ENCODE measurements at places on chromosomes 3 and 15.

- no peak for DNase-seq
Observed at GRCh38 chr3:176785171-176785570, 412.1 kb downstream of the TBL1XR1 start.

- no peak for DNase-seq
Observed at GRCh38 chr15:36208868-36209582, 370.4 kb upstream of the CDIN1 start.

DNA sequence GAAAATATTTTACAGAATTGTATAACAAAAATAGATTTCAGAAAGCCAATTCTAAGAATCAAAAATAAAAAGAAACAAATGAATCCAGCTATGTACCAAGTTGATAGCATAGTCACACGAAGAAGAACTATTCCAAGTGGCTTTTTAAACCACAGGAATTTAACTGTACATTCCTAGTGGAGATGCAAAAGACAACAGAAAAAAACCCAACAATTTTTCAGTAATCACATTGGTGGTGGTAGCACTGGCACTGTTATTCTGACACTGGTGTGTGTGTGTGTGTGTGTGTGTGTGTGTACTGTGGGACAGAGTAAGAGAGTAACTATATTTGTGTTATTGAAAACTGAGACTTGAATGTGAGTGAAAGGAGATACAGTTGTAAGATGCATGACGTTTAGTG, 9.1 kb downstream of the BFSP2 start:
- DNase-seq, result no peak

- no peak for DNase-seq
Observed at GRCh38 chr15:74257105-74257504, 21.0 kb downstream of the CCDC33 start.

GRCh38 chr3:40877631-40878463, 321.5 kb upstream of the CTNNB1 start:
- DNase-seq, result no peak

- DNase-seq, result no peak
Observed at GRCh38 chr15:41556677-41557076, 2.3 kb upstream of the TYRO3 start.

- no peak for DNase-seq
Observed at GRCh38 chr3:95148107-95148506, 1085.2 kb downstream of the NSUN3 start.

DNA sequence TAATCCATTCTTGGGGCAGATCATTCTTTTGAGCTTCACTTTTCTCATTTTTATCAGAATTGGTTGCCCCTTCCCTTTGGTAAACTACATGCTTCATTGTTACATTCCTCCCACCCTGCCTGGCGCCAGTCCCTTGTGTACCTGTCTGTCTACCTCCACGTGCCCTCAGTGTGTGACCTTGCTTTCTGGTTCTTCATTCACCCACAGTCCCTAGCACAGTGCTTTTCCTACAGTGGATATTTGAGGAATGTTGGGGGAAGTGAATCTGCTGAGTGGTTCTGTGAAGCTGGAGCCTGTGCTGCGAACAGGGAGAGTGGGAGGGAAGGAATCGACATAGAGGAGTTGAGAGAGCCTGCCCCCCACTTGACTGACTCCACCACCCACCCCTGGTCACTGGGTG, 23.4 kb downstream of the GPD1L start:
- no peak for DNase-seq

- DNase-seq, result peak; percentile 13
Observed at GRCh38 chr3:129439226-129439816, 427 bp downstream of the MBD4 start.

DNA sequence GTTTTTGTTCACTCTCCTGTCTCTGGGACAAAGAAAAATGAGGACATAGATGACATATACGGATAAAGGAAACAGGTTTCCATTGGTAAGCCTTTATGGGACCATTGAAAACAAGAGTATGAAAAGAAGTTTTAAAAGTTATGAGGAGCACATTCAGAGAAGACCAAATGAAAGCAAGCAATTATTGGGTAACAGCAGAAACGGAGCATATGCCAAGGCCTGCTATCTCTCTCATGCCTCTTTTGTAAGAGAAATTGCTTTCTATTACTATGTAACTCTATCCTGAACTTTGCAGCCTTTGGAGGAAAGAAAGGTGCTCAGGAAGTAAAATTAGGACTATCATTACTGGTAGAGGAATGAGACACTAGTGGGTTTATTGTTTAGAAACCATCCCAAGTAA, 14.9 kb upstream of the DPH6 start:
- DNase-seq, result no peak

GRCh38 chr3:111366515-111366914, 175.5 kb upstream of the CD96 start:
- no peak for DNase-seq

GRCh38 chr3:47762233-47762632, 19.5 kb downstream of the SMARCC1 start:
- no peak for DNase-seq

- peak; percentile 51 for DNase-seq
Observed at GRCh38 chr3:171187706-171188290, 161.3 kb upstream of the SLC2A2 start.

- no peak for DNase-seq
Observed at GRCh38 chr3:79018671-79019136, 749.1 kb downstream of the ROBO1 start.

GRCh38 chr3:195182470-195182795, 88.5 kb downstream of the XXYLT1 start:
- no peak for DNase-seq

DNA sequence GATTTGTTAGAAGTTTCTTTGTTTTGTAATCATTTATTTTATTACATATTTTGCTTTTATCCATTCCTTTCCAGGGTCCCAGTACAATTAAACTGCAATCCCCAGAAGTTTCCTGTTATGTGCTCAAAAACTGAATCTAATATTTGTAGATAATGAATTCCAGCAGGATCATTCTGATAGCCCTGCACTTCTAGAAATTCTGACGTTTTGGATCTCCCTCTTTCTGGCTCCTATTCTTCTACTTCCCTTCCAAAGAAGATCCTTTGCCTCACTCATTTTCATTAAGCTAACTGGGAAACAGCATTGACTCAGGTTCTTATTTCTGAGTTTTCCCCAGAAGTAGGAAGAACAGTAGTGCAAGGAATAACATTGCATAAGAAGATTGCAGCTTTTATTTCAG, 9.9 kb downstream of the P3H2 start:
- DNase-seq, result no peak

DNA sequence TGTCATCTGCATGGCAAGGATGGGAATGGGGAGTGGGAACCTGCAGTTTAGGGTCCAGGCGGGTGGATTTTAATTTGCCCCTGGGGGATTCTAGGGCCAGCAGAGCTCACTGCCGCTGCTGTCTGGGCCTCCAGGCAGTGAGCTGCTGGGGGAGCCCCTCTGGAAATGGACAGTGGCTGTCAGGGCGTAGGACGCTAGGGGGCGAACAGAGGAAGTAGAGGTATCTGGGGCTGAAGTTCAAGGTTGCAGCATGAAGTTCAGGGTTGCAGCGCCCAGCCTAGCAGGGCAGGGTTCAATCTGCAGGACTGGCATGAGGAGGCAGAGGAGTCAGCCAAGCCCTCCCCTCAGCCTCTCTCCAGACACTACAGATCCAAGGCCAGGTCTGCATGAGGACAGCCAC, 49.5 kb downstream of the APBA2 start:
- no peak for DNase-seq

DNA sequence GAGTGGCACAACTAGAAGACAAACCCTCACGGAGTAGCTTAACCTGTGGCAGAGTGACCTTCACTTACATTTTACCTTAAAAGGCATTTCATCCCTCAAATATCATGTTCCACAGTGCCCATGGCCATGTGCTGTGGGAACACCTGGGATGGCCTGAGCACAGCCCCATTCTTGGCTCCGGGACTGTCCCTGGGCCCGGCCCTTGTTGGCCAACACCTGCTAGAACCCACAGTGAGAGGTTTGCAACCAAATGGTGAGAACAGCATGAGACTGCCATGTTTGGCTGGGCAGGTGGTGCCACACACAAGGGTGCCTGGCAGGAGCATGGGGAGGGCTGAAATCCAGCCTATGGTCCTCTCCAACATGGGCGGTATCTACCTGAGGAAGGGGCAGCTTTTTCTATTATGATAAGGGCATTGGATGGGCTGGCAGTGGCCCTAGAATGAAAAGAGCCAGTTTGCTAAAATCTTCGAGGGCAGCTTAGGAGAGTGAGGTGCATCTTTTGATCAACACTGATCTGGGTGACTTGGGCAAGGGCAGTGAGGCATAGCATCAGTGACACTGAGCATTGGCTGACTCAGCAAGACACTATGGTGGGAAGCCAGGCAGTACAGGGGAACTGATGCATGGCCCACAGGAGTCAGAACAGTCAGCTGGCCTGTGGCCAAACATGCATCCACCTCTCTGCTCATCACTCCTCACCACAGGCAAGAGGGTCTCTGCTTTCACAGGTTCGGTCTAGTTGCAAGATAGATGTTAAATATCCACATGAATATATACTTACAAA, 53.9 kb downstream of the SYNM start:
- no peak for DNase-seq

DNA sequence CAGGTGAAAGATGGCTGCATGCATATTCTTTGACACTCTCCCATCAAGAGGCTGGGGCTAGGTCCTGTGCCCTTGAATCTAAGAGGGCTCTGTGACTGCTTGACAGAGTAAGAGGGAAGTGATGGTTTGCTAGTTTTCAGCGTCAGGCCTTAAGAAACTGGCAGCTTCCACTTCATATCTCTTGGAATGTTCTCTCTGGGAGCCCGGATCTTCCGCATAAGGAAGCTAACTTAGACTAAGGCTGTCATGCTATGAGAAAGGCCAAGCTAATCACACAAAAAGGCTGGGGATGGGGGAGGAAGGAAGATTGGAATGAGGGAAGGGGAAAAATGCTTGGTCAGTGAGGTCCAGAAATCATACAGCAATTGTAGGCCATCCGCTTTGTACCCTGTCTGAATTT, 50.0 kb downstream of the MB21D2 start:
- DNase-seq, result no peak

DNA sequence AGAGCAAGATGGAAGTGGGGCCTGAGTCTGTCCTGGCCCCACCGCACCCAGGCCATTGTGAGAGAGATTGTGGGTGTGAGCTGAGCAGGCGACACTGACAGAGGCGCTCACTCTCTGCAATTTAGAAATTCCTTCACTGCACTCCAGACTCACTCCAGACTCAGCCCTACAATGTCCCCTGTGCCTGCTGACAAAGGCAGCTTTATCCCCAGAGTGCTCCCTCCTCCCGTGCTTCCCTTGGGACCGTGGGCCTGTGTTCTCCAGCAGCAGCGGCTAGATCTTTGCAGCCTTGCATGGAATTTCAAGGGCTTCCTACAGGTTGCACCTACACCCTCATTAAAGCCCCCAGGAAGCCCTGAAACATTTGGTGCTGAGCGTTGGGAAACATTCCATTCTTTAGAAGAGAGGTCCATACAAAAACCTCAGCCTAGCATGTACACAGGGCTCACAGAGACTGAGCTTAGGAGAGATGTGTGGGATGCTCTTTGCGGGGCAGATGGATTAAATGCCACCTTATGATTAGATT, 1.3 kb upstream of the IL16 start:
- DNase-seq, result no peak

DNA sequence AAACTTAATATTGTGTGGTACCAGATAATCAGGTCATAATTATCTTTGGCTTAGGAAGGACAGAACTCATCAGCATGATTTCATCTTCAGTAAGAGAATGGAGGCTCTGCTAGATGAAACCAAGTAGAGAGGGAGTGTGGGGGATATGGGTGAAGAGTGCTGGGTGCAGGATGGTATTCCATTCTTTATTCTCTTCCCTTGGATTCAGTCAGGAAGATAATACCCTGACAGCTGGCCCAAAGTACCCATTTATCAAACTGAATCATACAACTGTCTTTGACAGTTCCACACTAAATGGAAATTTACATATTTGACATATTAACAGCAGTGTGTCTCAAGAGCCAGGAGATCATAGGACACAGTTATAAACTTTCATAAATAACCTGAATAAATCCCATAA, 44.7 kb downstream of the GOLIM4 start:
- no peak for DNase-seq

DNA sequence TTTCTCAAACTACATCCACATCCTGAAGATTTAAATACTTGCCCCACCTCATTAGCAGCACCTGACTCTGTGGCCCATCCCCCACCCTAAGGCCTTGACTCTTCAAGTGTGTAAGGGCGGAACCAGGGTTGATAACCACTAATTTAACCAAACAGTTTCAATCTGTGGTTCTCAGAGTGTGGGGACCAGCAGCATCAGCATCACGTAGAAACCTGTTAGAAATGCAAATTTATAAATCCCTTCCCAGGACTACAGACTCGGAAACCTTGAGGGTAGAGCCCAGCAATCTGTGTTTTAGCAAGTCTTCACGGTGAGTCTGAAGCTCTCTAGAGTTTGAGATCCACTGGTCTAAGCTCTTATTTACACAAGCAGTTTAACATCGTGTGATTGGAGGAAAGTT, 12.4 kb downstream of the GNB4 start:
- no peak for DNase-seq

- no peak for DNase-seq
Observed at GRCh38 chr3:126293370-126294082, 63.7 kb downstream of the KLF15 start.

DNA sequence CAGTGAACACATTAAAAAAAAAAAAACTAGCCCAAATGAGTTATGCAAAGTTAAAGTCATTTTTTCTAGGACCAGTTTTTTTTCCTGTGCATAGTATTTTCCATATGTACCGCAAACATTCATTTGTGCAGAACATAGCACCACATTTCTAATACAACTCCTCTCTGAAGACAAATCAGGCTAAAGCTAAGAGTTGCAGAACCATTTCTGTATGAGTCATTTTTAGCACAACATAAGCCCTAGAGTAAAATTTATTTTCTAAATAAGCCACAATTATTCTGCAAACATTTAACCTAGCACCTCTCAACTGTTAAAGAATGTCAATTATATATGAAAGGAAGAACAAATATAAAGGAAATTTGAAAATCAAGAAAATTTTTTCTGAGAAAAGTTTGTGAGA, 375.8 kb downstream of the TIGIT start:
- DNase-seq, result no peak

- no peak for DNase-seq
Observed at GRCh38 chr3:51283421-51283820, 101.7 kb upstream of the MANF start.

DNA sequence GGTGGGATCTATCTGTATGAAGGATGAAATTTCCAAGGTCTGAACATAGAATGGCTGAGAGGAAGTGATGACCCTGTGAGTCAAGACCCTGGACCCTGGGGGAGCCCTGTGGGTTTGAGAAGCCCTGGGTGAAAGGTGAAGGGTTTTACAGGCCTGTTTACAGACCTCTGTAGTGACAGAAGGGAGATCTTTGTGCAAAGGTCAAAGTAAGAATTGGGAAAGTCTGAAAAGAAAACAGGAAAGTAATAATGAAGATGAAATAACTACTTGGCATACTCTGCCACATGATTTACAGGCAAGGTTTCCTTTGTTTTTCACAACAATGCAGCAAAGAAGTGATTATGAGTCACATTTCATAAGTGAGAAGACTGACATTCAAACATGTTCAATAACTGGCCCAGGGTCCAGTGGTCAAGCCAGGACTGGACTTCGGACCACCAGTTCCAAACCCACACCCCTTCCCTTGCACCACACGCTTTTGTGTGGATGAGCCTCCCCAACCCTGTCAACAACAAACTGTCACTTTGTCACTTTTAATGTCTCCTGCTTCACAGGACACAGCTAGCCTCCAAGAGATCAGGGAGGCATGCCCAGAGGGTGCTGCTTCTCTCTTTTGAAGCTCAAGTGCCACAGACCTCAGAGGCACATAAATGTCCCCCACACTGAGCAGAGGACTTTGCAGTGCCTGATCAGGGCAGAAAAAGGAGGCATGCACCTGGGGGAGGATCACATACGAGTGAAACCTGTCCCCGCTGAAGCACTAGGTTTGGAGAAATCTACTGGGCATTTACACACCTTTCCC, 21.5 kb downstream of the CD86 start:
- DNase-seq, result no peak
